ENCODE measurements at places on chromosomes 11 and 22.
A peak's percentile ranks its signal among the peaks of the same experiment; 100 is the strongest.

DNA sequence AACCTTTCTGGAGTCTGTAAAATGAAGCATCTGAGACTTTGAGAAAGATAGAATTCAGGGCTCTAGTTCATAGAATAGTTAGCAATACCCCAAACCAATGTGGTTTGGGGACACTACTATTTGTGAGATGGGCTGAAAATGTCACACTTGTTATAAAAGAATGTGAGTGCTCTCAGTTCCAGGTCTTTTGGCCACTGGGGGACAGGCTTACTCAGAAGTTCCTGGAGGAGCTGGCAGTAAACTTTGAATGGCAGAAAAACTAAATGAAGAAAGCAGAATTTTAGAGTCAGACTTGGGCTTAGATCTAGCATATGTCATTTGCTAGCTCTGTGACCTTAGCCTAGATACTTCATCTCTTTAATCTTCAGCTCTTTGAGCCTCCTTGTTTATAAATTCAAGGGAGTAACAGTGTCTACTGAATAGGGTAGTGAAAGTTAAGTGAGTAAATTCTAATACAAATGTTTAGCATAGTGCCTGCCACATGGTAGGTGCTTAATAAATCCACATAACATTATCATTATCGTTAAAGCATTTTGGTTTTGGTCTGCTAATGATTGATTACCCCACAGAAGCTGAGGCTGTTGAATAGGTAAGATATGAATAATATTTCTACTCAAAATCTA is 3.7 kb downstream of the LYVE1 start:
- DNase-seq, result no peak

- peak; percentile 55 for DNase-seq
Observed at GRCh38 chr11:112962579-112963367, 1.6 kb downstream of the NCAM1 start.

DNA sequence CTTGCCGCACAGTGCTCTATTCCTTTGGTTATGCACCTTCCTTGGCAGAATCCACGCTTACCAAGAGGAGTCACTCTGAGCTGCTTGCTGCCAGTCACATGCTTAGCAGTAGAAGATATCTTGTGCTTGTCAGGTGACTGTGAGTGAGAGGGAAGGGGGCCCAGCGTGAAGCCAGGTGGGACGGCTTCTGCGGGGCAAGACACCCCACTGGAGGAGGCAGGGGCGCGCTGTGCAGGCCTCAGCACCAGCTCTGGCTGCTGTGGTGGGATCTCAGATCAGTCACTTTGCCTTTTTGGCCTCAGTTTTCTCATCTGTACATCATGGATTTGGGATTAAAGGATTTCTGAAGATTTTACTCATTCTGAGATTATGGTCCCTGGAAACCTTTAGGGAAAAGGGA is 63.9 kb upstream of the B3GAT1 start:
- no peak for DNase-seq

DNA sequence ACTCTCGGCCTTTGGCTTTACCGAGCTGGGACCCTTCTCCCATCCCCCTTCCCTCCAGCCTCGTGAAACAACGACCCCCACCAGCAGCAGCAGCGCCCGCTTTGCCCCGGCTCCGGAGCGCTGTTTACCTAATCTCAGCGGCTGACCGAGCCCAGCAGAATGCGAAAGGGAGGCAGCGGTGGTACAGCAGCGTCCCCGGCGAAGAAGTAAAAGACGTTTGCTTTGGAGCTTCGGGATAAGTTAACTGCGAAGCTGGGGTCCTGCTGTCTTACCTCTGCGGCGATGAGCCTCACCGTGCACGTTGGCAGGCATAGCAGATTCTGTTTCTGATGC is 2.0 kb upstream of the LARGE1 start:
- DNase-seq, result no peak

DNA sequence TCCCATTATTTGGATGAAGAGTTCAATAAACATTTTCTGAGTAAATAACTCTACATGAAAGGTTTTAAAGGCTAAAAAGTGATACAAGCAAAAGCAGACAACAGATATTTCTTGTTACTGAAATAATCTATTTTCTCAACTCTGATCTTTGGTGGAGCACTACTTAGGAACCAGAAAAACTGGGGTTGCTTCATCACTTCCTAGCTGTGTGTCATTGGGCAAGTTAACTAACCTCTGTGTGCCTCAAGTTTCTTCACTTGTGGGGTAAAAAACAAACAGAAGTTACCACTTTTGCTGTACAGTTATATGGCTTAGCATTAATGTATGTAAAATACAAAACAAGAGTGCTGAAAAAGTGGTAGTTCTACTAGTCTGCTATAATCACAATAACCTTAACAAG is 5.6 kb downstream of the MAPK1 start:
- no peak for DNase-seq

DNA sequence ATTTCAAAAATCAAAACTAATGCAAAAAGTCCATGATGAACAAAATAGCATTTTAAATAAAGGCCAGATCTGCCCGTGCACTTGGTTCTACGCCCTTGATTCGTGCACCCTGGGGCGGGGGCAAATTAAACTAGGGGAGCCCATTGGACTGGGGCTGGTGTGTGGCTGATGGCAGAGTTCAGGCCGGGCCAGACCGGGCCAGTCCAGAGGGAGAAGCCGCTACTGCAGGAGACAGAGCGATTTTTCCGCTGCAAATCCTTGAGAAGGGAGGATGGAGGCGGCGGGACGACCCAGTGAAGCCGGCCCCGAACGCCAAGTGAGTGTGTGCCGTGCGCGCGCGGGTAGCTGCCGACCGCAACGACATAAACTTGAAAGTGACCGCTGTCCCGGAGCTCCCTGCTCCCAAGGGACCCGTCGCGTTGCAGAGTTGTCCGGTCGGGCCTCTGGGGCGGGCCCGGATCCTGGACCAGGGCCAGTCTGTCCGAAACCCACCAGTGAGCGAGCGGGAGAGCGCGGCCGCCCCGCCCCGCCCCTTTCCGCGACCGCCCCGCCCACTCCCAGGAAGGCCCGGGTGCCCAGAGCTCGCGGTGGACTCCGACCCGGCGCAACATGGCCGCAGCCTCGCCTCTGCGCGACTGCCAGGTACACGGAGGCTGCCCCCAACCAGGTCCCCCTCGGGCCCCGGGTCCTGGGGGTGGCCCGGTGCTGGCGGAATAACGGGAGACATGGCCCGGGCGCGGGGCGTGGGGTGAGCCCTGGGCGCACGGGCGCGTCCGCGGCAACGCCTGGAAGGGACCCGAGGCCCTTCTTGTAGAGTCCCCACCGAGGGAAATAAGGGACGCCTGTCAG is at the start of gene TTC38:
TSS of gene TTC38 (plus strand) at position 578 of the 849 bp plus-strand sequence. CDS start at position 610, 32 bp downstream.
- DNase-seq, result peak; percentile 6

DNA sequence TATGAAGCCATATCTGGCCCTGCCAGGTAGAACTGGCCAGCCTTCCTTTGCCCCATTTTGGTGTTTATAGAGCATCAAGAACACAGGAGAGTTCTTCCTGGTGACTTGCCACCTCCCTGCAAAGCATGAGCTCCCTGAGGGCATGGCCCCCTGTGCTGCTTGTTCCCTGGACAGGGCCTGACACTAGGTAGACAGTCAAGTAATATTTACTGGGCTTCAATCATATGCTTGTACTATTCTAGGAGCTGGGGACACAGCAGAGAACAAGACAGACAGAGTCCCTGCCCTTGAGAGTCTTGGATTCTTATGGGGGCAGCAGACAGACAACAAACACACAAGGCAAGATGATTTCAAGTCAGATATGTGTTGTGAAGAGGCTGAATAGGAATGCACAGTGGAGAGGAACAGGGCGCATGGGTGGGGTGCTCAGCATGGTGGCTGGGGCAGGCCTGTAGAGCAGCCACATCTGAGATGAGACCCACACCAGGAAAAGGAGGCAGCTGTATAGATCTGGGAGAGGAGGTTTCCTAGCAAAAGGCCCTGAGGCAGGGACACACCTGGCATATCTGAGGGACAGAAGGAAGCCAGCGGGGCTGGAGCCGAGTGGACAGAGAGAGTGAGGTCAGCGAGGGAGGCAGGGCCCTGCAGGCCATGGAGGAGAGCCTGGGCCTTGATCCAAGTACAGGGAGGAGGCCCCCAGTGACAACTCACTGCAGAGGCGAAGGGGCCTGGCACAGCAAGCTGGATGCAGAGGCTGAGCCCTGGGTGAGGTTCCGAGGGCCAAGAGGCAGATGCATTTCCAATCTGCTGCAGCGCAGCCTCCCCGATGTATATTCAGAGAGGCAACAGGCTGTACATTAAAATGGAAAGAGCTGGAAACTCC is 10.2 kb upstream of the CBX6 start:
- no peak for DNase-seq

- DNase-seq, result no peak
Observed at GRCh38 chr22:21450858-21451353, 16.3 kb upstream of the TMEM191C start.

- no peak for DNase-seq
Observed at GRCh38 chr11:2751523-2752203, 51.9 kb upstream of the KCNQ1OT1 start.

DNA sequence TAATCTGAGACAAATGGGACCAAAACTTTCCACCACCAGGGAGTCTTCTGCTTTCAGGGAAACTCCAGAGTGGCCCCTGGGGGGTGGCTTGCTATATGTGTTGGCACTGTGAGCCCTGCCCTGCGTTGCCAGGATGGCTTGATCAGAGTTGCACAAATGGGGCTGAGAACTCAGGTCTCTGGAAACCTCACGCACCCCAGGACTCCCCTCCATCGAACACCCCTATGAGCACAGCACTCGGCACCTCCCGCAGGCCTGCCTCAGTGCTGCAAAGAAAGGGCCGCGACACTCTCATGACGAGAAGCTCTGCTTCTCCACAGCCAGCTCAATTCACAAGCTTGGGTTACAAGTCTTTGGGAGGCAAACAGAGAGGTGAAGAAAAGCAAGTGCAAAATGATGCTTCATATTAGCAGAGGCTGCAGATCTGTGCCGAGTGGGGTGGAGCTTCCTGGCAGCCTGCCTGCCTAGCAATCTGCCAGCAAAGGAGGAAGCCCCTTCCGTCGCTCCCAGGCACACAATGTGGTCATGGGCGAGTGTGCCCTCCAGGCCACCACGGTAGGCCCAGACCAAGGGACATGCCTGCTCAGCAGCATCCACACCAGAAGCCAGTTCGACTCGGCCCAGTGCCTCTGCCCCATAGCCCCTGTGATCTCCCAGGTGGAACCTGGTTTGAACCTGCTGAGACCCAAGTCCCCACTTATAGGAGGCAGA is 55.7 kb downstream of the MYH9 start:
- DNase-seq, result peak; percentile 72

GRCh38 chr11:90330632-90331031 is 107.8 kb upstream of the CHORDC1 start:
- no peak for DNase-seq

- DNase-seq, result no peak
Observed at GRCh38 chr22:50090412-50090714, 557 bp downstream of the MOV10L1 start.

DNA sequence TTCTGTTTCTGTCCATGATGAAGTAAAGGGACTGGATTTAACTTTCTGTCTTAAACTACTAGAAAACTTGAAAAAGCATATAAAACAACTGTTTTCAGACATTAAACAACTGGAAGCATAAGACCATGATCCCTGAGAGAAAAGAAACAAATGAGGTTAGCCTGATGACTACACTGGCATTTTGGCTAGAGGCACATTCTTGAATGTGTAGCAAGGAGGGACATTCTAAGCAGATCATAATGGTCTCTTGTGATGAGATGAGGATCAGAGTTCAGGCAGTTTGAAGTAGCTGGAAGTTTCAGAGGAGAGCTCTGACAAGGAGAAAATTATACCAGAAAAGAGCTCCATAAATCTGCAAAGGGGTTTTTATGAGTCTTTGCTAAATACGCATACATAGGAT is 75.4 kb downstream of the AASDHPPT start:
- DNase-seq, result no peak

DNA sequence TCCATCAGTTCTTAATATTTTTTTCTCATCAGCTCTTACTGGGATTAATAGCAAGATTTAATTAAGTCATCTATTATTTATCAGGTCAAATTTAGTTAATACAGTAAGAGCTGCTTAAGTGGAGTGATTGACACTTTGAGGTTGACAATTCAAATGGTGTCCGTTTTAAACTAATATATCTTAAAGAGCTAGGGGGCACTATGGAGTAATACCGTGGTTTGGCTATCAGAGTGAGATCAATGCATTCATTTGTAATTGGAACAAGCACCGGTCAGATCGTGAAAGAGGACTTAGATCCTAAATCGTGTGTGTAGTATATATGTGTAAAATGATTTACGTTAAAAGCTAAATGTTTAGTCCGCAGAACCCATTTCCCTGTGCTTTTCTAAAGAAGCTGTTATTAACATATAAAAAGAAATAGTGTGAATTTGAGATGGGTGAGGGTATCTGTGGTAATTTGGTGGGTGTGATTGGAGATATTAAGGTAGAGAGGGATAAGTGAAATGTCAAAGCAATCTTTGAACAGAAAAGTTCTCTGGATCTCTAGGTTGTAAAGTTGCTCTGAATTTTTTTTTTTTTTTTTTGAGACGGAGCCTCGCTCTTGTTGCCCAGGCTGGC is 2.3 kb downstream of the SIK2 start:
- DNase-seq, result peak; percentile 12

DNA sequence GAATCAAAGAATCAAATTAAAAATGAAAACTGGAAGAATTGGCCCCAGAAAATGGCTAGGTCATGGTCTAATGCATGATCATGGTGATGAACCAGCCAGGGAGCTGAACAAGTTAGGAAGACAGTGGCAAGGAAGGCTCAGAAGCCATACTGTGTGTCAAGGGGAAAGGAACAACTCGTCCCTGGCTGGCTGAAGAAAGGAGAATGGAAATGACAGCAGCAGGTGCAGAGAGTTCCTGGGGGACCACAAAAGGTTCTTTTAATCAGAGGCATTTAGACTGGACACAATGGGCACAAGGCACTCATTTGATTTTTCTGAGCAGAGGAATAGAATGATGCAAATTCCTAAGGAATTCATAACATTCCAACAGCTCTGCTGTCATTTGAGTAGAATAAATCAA is 209.9 kb downstream of the LARGE1 start:
- no peak for DNase-seq

- DNase-seq, result no peak
Observed at GRCh38 chr11:106271686-106272085, 194.2 kb downstream of the AASDHPPT start.

DNA sequence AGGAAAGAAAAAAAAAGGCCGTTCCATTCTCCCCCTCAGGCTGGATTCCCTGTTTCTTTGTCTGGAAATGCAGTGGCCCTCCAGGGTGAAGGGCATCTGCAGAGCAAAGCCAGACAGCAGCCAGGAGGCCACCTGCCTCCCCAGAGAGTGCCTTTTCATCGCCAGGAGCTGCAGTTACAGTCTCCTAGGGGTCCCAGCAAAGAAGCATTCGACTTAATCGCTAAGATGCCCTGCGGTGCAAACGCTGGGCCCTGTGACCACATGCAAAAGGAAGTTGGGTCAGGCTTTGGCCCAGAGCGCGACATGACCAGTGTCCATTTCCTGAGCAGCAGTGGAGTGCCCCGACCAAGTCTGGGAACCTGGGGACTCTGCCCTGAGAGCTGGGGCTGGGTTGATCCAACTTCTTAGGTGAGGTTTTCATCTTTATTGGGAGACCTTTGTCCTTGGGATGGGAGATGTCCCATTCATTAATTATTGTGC is 304.6 kb downstream of the OPCML start:
- no peak for DNase-seq

DNA sequence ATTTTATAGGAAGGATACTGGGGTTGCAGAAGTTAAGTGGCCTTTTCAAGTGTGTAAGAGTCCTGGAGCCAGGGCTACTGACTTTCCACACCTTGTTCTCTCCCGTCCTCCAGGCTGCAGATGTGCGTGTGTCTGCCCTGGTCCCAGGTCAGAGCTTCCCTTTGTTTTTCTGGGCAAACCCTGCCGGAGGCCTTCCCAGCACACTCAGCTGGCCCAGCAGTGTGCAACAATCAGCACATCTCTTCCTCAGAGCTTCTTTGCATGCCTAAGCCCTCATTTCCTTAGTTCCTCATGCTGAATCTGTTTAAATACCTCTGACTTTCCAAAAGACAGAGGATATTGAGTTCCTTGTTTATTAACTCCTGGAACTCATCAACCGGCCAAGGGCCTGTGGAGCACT is 80.6 kb downstream of the KCNJ1 start:
- no peak for DNase-seq
